Mammary epithelial cell (primary cell): ENCODE measurements at places on chromosomes 4 and X. TPM values are rescaled to one million over a fixed set of nuclear protein-coding genes. Genes with fewer than 3 reads are reported as not detected.

The SAGE1 gene
- not detected for polyA plus RNA-seq

The PGAM4 gene
- polyA plus RNA-seq, result 0.48 TPM

The CNKSR2 gene
- polyA plus RNA-seq, result 0.65 TPM

The PLS3 gene
- polyA plus RNA-seq, result 172 TPM

The CENPVL1 gene
- polyA plus RNA-seq, result not detected

The NPY1R gene
- polyA plus RNA-seq, result not detected

The PDGFC gene
- 17.6 TPM for polyA plus RNA-seq
